Occipital lobe (tissue), 3 donors: ENCODE measurements at places on chromosomes 12 and 14. TPM values are rescaled to one million over a fixed set of nuclear protein-coding genes. Genes with fewer than 3 reads are reported as not detected.

The LALBA gene
- 0.47 TPM for total RNA-seq

The SDR9C7 gene
- total RNA-seq, result 0.31 TPM

The PRH2 gene
- total RNA-seq, result 0.62 TPM

The KCNA5 gene
- total RNA-seq, result 1.7 TPM
